ENCODE measurements at places on chromosomes 16 and 17.

DNA sequence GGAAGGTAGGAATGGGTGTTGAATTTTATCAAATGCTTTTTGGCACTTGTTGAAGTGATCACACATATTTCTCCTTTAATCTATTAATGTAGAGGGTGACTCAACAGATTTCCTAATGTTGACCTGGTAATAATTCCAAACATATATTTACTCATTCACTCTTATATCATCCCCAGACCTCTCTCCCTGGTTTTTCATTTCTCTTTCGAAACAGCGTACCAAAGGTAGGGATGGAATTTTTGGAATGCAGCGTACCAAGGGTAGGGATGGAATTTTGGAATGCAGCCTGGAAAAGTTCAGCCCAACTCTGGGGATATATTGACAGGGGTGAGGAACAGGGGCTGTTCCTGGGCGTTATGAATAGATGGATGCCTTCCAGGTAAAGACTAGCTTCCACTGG is 7.3 kb downstream of the KIF18B start:
- DNase-seq, result no peak

GRCh38 chr16:28498666-28499381 is 4.4 kb downstream of the APOBR start:
- DNase-seq, result no peak

DNA sequence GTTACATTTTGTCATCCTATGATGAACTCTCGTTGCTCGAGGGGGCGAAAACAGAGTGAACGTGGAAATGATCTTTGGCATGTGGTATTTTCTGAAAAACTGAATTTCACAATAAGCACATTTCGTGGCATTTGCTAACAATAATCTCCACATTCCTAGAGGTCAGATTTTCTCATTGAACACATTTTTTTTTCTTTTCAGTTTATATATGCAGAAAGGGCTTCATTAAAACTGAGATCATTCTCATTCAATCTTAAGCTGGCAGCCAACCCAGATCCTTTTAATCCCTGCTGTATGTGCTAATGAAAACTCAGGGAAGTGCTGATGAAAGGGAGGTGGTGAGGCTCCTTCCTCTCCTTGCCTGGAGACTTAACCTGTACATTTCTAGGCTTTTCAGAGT is 52.6 kb downstream of the PRKCA start:
- no peak for DNase-seq

GRCh38 chr17:49964303-49964768 is 4.7 kb upstream of the DLX4 start:
- DNase-seq, result no peak

DNA sequence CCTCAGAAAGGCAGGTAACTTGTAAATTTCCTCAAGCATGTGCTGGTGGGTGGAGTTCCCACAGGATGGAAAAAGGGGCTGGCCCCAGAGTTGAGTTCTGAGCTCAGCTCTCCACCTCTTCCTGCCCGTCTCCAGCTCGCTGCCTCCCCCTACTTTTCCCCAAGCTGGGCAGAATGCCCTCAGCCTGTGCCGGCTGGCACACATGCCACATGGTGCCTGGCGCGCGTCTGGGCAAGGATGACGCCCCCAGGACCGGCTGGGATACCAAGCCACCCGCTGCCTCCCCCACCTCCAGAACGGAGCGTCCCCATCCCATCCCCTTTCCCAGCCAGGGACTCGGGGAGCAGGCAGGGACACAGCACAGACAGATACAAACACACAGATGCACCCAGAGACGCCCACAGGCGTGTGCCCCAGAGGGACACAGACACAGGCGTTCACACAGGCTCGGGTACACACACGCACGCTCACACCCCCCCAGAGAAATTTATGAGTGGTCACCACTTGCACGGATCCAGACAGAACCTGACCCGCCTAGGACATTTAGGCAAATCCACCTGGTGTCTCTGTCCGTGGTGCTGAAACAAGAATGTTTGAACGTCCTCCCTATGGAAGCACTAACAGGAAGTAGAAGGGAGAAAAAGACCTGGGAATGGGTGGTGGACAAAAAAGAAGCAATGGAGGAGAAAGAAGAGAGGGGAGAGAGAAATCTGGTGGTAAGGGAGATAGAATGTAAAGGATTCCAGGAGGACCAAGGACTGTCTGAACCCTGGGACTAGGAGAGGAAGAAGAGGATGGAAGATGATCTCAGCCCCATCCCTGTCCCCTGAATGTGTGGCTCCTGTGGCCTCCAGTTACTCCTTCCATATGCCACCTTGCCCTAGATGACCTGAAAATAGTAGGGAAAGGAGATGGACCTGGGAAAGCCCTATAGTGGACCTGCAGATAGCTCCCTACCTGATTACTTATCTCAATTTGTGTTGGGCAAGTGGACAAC is 15.5 kb downstream of the NEUROD2 start:
- DNase-seq, result peak; percentile 58

DNA sequence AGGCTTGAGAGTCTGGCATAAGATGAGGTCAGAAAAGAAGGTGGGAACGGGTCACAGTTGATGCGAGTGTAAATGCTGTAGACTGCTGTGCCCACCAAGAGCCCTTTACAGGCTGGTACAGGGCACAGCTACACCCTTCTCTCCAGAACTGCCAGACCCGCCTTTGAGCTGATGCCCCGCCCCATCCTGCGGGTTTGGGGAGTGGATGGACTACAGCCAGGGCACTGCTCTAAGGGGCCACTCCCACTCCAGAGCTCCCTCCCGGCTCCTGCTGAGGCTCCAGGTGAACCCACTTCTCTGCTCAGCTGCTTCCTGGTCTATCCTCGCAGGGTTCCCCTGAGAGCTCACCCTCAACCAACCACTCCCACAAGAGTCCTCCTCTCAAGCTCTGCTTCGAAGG is 12.3 kb downstream of the MEIOB start:
- DNase-seq, result no peak

- DNase-seq, result no peak
Measured at GRCh38 chr16:66358231-66358630, 8.3 kb upstream of the CDH5 start.

DNA sequence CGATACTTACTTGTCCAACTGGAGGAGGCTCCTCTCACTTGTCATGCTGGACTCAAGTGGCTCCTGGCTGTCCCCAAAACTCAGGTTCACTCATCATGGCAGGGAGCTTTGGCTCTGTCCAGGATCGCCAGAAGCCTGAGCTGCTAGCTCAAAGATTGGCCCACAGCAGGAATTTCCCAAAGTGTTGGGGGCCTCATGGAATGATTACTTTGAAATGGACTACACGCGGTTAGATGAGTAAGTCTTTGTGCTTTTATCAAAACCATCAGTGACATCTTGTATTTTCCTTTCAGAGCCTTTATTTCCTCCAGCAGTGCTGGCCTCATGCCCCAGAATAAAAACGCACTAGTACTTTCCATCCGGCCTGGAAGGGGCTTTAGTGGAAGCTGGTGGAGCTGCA is 29.2 kb upstream of the PHB1 start:
- no peak for DNase-seq

DNA sequence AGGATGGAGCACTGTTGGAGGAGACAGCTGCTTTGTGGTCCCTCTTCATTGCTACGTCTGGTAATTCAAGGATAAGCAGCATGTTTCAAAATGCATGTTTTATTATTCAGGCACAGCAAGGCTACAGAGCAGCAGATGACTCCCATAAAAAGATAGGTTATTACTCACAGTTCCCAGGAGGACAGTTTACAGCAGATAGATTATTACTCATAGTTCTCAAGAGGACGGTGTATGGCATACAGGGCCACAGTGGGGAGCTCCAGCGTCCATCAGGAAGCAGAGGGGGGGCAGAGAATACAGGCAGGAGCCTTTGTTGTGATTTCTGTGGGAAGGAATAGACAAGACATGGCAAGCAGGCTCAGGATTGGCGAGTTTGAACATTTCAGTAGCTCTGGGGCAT is 72.9 kb downstream of the DNAH9 start:
- peak; percentile 36 for DNase-seq

DNA sequence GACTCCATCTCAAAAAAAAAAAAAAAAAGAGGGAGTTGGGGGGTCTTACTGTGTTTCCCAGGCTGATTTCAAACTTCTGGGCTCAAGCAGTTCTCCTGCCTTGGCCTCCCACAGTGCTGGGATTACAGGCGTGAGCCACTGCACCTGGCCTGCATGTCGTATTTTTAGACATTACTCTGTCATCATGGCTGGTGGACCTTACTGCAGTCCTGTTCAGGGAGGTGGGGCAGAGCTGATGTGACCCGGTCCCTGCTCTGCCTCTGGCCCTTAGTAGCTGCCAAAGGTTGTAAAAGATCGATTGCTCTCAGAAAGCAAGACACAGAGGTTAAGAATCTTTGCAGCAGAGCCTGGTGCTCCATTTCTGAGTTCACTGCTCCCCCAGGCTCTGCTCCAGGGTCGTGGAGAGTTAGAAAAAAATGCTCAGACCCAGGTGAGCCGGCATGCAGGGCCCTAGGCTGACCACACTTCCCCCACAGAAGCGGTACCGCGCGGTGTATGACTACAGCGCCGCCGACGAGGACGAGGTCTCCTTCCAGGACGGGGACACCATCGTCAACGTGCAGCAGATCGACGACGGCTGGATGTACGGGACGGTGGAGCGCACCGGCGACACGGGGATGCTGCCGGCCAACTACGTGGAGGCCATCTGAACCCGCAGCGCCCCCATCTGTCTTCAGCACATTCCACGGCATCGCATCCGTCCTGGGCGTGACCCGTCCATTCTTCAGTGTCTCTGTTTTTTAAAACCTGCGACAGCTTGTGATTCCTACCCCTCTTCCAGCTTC is 7.1 kb upstream of the LASP1NB start:
- no peak for DNase-seq

GRCh38 chr17:78238823-78239488 is 7.5 kb downstream of the TMEM235 start:
- DNase-seq, result peak; percentile 4

DNA sequence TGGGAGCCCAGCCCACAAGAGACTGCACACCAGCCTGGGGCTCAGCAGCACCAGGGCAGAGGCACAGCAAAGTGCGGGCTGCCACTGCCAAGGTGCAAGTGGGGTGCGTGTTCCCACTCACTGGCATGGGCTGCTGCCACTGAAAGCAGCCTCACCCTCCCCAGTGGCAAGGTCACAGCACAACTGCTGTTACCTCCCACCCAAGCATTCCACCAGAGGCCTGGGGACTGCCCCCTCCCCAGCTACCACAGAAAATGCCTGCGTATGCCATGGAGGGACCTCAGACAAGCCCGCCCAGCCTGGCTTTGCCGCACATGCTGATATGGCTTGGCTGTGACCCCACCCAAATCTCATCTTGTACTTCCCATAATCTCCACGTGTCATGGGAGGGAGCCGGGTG is 33.1 kb downstream of the MEAK7 start:
- DNase-seq, result no peak

- no peak for DNase-seq
Measured at GRCh38 chr17:53724726-53725125, 98.0 kb upstream of the KIF2B start.

DNA sequence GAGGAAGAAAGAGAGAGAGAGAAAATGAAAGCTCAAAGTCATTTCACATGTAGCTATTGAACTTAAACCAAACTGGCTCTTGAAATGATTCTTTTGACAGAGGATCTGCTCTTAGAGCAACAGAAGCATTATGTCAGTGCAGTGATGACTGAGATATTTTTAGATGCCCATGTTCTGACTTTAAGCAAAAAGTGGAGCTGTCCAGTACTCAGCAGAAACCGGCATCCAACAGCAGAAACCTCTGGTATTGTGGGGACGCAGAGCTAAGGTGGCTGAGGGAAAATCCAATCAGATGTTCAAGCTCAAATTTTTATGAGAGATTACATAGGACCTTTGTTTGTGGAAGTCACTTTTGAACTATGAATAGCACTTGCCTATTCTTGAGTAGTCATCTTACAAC is 69.8 kb upstream of the ANKFN1 start:
- no peak for DNase-seq

Data from Ammon's horn (tissue), 1 donor.